T-cell (primary cell): ENCODE measurements at places on chromosomes 13 and 19. TPM values are rescaled to one million over a fixed set of nuclear protein-coding genes. Genes with fewer than 3 reads are reported as not detected.

DNA sequence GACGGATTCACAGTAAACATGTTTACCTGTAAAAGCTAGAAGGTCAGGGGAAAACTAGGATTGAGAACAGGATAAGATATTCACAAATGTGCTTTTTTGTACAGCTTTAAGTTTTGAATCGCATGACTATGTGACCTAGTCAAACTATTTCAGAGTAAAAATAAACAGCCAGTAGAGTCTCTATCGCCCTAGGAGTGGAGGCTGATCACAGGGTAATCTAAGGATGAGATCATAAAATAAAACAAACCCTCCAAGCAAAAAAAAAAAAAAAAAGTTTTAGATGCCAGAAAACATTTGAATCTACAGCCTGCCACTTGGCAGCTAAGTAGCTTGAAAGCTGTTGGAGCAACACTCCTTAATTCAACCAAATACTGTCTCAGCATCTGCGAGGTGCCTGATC, 26.8 kb downstream of the ZNF350 start:
- no peak for DNase-seq

Gene CACNG7
- not detected for total RNA-seq

- DNase-seq, result no peak
Measured at GRCh38 chr13:27627380-27627779, 5.7 kb downstream of the POLR1D start.

Gene GYS1
- 28.1 TPM for total RNA-seq

Gene FXYD1
- 0.70 TPM for total RNA-seq
